ENCODE measurements at places on chromosomes 5 and 9.

- DNase-seq, result no peak
Observed at GRCh38 chr5:174922955-174923354, 198.6 kb downstream of the MSX2 start.

DNA sequence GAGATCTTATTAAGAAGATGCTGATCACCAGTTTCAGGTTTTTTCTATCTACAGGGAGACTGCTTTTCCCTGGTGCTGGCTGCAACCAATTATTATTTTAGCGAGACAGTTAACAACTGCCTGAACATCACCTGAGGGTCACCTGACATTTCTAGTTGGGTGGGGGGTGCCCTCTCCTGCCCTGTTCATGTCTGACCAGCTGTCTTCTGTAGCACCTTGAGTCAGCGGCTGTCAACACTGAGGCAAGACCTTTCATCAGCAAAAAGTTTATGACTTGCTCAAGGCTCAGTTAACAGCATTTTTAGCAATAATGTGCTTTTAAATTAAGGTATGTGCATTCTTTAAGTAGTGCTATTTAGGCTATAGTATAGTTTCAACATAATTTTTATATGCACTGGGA, 58.0 kb downstream of the ADCY2 start:
- no peak for DNase-seq

DNA sequence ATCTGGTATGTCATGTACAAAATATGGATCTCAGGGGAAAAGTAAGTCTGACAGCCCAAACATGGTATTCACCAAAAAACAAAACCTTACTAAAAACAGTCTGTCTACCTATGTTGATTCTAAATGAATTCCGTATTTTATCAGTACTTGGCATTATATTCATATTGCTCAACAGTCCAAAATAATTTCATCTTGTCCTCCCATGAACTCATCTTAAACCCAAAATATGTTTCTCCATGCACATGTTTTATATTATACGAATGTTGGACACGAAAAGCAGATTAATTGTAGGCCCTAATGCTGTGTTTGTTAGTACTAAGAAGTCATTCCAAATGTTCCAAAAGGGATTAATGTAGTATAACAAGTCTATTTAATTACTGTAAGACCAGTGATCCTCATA, 20.1 kb downstream of the NFIB start:
- no peak for DNase-seq

- peak; percentile 72 for DNase-seq
Observed at GRCh38 chr5:170312666-170313065, 15.1 kb upstream of the LCP2 start.

DNA sequence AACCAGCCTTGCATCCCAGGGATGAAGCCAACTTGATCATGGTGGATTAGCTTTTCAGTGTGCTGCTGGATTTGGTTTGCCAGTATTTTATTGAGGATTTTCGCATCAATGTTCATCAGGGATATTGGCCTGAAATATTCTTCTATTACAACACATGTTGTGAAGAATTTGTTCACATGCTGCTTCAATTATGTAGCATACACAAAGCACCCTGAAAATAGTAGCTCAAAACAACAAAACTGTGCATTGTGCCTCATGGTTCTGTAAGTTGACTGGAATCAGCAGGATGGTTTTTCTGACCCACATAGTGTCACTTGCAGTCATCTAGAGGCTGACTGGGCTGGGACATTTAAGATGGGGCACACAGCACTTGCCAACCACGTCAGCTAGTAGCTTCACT, 193.9 kb downstream of the SYK start:
- no peak for DNase-seq

DNA sequence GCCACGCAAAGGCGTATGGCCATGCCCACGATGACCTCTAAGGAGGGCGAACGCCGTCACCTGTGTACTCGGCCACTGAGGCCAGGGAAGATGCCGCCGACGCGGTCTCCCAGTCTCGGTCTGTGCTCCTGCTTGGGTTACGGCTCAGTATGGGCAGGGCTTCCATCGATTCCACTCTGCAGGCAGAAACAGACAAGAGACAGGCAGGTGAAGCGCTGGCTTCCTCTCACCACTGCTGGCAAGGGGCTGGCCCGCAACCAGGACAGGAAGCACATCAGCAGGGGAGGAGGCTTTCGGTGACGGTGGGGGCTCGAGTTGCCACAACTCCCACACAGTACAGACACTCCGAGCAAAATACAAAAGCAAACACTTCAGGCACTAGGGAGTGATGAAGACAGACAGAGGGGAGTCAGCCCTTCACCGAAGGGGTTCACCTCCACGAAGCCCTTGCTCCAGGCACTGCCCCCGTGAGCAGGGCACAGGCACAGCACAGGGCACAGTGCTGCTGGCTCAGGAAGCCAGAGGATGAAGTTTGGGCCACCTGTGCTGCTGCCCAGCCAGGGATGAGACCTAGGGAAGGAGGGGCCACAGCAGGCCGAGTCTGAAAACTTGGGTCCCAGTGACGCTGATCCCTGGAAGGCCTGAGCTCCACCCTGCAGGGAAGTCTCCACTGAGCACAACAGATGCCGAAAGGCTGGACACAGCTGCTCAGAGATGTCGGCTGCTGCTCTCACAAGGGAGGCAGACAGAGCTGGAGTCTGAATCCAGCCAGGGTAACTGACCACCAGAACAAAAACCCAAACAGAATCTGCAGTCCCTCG, 91.3 kb downstream of the CAMSAP1 start:
- no peak for DNase-seq

DNA sequence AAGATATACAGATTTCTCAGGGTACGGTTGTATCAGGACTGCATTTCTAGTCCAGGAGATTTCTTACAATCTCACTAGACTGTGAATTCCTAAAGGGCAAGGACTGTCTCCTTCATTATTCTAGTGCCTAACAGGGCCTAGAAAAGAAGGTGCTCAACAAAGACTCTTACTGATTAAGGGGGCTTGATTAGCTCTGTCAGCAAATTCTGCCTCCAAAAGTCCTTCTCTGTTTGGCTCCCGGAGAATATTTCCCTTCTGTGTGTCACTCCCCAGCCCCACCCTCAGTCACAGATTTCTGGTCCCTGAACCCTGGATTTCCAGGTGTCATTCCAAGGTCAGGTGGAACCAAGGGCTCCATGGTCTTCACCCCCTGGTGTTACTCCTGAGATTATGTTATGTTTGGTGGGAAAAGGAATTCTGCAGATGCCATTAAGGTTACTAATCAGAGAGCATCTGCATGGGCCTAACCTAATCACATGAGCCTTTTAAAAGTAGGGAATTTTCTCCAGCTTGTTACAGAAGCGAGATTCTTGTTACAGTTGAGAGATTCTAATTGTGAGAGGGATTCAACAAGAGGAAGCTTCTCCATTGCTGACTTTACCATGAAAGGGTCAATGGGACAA, 167.7 kb upstream of the LHFPL2 start:
- no peak for DNase-seq

DNA sequence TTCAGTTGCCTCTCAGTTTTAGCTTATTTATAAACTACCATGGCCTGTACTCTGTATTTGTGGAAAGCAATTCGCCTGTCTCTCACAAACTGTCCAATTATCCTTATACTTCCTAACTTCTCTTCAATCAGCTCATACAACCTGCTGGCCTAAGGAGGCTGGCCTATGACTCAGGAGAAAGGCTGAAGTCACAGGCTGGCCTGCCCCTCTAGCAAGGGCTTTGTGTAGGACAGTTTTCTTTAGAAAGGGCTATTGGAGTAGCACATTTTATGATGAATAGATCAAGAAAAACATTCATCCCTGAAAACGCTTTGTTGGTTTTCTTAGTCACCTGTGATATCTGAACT, 988.7 kb upstream of the ARRDC3 start:
- no peak for DNase-seq

GRCh38 chr9:89923961-89924504, 319.2 kb downstream of the GADD45G start:
- DNase-seq, result peak; percentile 15

GRCh38 chr9:91727316-91727861, 222.6 kb downstream of the ROR2 start:
- DNase-seq, result no peak

DNA sequence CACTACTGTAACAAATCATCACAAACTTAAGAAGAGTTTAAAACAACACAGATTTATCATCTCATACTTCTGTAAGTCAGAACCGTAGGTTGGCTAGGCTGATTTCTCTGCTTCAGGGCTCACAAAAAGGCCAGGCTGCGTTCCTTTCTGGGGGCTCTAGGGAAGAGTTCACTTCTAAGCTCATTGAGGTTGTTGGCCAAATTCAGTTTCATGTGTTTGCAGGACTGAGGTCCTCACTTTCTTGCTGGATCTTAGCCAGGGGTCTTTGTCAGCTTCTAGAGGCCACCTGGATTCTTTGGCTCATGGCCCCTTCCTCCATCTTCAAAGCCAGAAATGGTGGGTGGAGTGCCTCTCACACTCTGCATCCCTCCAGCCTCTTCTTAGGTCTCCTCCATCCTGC, 76.0 kb downstream of the ACTBL2 start:
- no peak for DNase-seq

- DNase-seq, result no peak
Observed at GRCh38 chr9:95762322-95762721, 113.2 kb upstream of the ERCC6L2 start.

- no peak for DNase-seq
Observed at GRCh38 chr5:41761663-41762062, 108.6 kb downstream of the OXCT1 start.

GRCh38 chr5:126462239-126463014, 39.2 kb downstream of the GRAMD2B start:
- DNase-seq, result no peak

DNA sequence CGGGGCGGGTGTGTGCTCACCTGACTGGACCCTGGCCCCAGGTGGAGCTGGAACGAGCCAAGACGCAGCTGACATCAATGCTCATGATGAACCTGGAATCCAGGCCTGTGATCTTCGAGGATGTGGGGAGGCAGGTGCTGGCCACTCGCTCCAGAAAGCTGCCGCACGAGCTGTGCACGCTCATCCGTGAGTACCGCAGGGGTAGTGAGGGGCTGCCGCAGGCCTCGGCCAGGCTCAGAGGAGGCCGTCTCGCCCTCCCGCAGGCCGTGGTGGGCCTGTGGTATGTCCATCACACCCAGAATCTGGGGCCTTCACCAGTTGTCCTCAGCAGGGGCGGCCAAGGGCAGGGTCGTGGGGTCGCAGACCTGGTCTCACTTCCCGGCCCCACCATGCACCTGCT, 11.3 kb downstream of the PMPCA start:
- DNase-seq, result no peak

- DNase-seq, result no peak
Observed at GRCh38 chr9:2809692-2810419, 34.0 kb downstream of the PUM3 start.

GRCh38 chr5:159216454-159216853, 7.1 kb upstream of the RNF145 start:
- DNase-seq, result no peak

DNA sequence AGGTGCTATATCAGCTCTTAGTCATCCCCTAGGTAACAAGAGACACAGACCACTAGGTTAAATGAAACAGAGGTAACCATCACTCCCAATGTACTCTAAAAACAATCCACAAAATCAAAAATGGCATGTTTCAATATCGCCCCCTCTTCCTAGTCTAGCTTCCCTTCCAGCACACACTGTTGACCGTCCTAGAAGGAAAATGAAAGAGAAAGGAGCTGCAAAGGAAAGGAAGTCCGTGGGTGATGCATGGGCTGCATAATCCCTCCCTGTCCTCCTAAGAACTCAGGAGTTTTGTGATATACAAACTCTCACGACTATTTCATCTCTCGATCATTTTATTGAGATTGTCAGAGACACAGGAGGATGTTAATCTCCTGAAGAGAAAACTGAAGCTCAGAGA, 101.6 kb downstream of the RFK start:
- no peak for DNase-seq

DNA sequence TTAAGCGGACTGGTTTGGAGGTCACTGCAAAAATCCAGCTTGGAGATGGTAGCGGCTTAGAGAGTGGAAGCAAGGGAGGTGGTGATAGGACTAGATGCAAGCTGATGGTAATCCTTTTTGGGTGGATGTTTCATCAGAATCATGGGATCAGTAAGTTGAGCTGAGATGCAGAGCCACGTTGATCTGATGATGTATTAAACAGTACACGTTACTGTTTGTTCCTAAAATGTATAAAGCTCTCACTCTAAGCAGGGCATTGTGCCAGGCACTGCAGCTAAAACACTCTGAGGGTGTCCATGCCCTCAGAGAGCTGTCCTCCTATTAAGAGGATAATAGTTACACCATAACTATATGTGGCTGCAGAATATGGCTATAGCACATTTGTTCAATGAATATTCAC, 93.1 kb downstream of the JAKMIP2 start:
- DNase-seq, result no peak

- peak; percentile 57 for DNase-seq
Observed at GRCh38 chr9:126719618-126720031, 85.2 kb upstream of the ZBTB43 start.

GRCh38 chr9:91496351-91496750, 72.7 kb upstream of the NFIL3 start:
- no peak for DNase-seq

DNA sequence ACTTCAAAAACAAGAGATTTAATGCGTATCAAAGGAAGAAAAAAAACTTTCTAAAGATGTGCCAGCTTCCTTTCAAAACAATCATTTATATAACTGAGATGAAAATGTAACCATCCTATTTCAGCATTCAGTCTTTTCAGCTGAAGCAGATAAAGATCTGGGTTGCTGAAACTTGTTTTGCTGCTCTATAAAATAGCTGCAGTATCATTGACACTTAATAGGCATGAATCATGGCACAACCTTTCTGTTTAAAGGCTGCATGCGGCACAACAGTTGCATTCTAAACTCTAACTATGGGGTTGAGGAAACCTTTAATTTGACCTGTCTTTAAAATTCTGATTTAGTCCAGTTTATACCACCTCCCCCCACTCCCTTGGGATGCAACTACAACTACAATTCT, 196.7 kb downstream of the MPDZ start:
- no peak for DNase-seq

- DNase-seq, result no peak
Observed at GRCh38 chr5:143592648-143593047, 189.2 kb upstream of the NR3C1 start.

DNA sequence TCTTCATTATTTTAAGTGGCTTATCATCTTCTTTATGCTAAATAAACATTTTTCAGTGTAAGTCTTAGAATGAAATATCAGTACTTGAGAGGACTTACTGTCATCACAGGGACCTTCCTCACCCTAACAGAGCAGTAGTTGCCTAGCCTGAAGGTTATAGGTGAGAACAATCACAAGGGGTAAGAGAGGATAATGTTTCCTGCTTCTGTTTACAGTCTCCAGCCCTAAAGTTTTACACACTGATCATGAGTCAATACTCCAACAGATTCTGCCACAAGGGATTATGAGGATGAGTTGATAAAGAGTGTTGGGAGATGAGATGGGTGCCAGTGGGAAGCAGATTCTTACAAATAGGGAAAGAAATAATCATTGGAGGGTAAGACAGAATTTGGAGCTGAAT, 265.1 kb upstream of the DAB2 start:
- DNase-seq, result no peak

DNA sequence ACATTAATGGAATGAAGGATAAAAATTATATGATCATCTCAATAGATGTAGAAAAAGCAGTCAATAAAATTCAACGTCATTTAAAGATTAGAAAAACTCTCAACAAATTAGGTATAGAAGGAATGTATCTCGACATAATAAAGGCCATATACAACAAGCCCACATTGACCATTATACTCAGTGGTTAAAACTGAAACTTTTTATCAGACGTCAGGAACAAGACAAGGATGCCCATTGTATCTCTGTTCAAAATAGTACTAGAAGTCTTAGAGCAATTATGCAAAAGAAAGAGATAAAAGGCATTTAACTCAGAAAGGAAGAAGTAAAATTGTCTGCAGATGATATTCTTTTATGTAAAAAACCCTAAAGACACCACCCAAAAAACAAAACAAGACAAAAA, 40.8 kb downstream of the C9 start:
- DNase-seq, result no peak

GRCh38 chr5:112795342-112795741, 57.7 kb downstream of the APC start:
- DNase-seq, result no peak

Measured in stimulated activated CD4-positive, alpha-beta T cell treated with anti-CD3 and anti-CD28 coated beads, Interleukin-1b, Interleukin-23, amount 100 ng/mL, for 4 hours (primary cell).